Daoy (cell line): ENCODE measurements at places on chromosomes 2 and 18. TPM values are rescaled to one million over a fixed set of nuclear protein-coding genes. Genes with fewer than 3 reads are reported as not detected.

CAPN14 gene
- 0.11 TPM in 1 of 2 replicates, not detected in the other for total RNA-seq

COBLL1 gene
- total RNA-seq = 4.6 and 6.7 TPM in 2 replicates

NEU2 gene
- total RNA-seq = not detected in 2 replicates

MLPH gene
- total RNA-seq = 53.1 and 58.8 TPM in 2 replicates

GTF2A1L gene
- not detected in 2 replicates for total RNA-seq

IL1R2 gene
- total RNA-seq = not detected in 2 replicates

NOSTRIN gene
- not detected in 2 replicates for total RNA-seq

AMER3 gene
- not detected in 2 replicates for total RNA-seq

PRR30 gene
- not detected in 2 replicates for total RNA-seq

TSGA10 gene
- 8.2 TPM in 2 replicates for total RNA-seq

LYG2 gene
- total RNA-seq = not detected in 2 replicates

VWC2L gene
- not detected in 2 replicates for total RNA-seq

CTAGE1 gene
- total RNA-seq = not detected in 2 replicates

ARHGAP28 gene
- 3.6 and 25.5 TPM in 2 replicates for total RNA-seq

CBLN2 gene
- 0.29 TPM in 1 of 2 replicates, not detected in the other for total RNA-seq

CROCC2 gene
- not detected in 2 replicates for total RNA-seq

STEAP3 gene
- total RNA-seq = 13.1 and 14.6 TPM in 2 replicates

LOXHD1 gene
- not detected in 2 replicates for total RNA-seq

CD207 gene
- total RNA-seq = not detected in 2 replicates

CNTNAP5 gene
- total RNA-seq = not detected in 2 replicates

TIMM21 gene
- total RNA-seq = 40.9 and 57.9 TPM in 2 replicates

ZC3H6 gene
- total RNA-seq = 0.36 and 0.69 TPM in 2 replicates

CACNB4 gene
- 0.12 and 0.17 TPM in 2 replicates for total RNA-seq

SLC23A3 gene
- 0.63 and 0.86 TPM in 2 replicates for total RNA-seq

DYSF gene
- 0.23 and 5.9 TPM in 2 replicates for total RNA-seq

FTCDNL1 gene
- total RNA-seq = 0.86 and 1.4 TPM in 2 replicates

CCDC148 gene
- 0.46 and 4.9 TPM in 2 replicates for total RNA-seq

C2orf78 gene
- under 0.01 TPM in 1 of 2 replicates, not detected in the other for total RNA-seq

ZBTB7C gene
- total RNA-seq = 0.21 and 0.29 TPM in 2 replicates

CREG2 gene
- total RNA-seq = 0.74 and 2.0 TPM in 2 replicates

FBLN7 gene
- 0.68 TPM in 1 of 2 replicates, not detected in the other for total RNA-seq

PAX3 gene
- total RNA-seq = 7.2 and 15.7 TPM in 2 replicates

SPATA3 gene
- not detected in 2 replicates for total RNA-seq

EFHD1 gene
- 0.06 and 0.95 TPM in 2 replicates for total RNA-seq

UPP2 gene
- total RNA-seq = not detected in 2 replicates

CTDP1 gene
- total RNA-seq = 12.1 and 13.9 TPM in 2 replicates

AFF3 gene
- total RNA-seq = 5.7 and 8.9 TPM in 2 replicates
